ENCODE measurements at places on chromosomes 11 and 22.

DNA sequence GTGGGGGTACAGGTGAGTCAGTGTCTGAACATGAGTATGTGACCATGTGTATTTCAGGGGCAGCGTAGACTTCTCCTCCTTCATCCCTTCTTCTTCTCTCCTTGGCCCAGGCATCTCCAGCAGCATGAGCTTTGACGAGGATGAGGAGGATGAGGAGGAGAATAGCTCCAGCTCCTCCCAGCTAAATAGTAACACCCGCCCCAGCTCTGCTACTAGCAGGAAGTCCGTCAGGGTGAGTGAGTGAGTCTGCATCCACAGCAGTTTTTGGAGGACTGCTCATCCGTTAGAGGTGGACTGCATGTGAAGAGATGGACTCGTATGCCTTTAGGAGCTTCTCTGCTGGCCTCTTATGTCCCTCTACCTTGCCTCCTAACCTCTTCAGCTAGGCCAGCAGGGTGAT, 15.6 kb downstream of the TUB start:
- DNase-seq = no peak

GRCh38 chr11:126433244-126433846, 77.9 kb downstream of the ST3GAL4 start:
- DNase-seq = no peak

DNA sequence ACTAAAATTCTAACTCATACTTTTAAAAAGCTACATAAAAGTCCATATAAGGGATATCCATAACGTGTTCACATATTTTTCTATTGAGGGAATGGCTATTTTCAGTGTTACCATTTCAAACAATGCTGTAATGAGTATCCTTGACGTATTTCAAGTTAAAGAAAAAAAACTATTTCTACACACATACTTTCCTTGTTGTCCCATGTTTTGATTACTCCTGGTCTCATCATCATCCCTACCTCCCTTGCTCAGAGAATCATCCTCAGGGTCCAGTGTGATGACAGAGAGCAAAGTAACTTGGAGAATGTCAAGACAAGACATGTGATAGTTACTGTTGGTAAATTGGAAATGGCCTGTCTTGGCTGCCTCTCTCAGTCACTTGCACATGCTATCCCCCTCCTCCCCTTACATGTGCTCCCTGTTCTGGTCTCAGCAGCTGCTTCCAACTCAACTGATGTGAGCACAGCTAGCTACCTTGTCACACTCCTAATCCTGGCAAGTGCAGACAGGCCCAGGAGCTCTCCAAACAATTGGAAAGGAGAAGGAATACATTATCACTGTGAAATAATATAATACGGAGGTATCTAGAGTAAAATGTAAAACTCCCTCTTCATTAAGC, 21.8 kb downstream of the NUMA1 start:
- no peak for DNase-seq

DNA sequence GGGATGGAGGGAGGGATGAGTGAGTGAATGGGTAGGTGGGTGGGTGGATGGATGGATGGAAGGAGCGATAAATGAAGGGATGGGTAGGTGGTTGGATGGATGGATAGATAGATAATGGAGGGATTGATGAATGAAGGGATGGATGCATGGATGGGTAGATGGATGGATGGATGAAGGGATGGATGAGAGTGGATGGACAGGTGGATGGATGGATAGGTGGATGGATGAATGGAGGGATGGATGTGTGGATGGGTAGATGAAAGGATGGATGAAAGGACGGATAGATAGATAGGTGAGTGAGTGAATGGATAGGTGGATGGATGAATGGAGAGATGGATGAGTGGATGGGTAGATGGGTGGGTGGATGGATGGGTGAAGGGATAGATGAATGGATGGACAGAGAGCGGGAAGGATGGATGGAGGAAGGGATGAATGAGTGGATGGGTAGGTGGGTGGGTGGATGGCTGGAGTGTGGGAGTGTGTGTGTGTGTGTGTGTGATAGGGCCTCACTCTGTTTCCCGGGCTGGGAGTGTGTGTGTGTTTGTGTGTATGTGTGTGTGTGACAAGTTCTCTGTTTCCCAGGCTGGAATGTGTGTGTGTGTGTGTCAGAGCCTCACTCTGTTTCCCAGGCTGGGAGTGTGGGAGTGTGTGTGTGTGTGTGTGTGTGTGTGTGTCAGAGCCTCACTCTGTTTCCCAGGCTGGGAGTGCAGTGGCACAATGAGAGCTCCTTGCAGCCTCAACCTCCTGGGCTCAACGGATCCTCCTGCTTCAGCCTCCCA, 2.1 kb upstream of the PRR33 start:
- DNase-seq = no peak

Measured in CD4-positive, alpha-beta T cell treated with Interleukin-15 for 4 hours (primary cell).